RPMI8226 (cell line): ENCODE measurements at places on chromosomes 1 and 21.

DNA sequence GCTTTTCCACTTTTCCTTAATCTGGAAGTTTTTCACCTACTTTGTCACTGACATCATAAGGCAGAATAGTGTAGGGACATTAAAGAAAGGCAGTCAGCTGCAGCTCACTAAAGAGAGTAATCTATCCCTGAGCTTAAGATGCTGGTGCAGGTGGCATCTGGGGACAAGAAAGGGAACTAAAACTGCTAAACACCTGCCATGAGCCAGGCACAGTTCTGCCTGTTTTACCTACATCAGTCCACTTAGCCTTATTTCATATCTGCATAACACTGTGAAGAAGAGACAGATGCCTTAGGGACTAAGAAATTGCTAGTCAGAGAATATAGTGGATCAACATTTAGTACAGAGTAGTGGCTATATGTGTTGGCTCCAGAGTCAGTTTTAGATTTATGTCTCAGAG is 88.1 kb downstream of the GPATCH2 start:
- peak; percentile 71 for DNase-seq

- DNase-seq, result no peak
These were observed 690.6 kb upstream of the ZP4 start for GRCh38 chr1:238581332-238581731.

- DNase-seq, result no peak
These were observed 221.1 kb downstream of the KCNJ6 start for GRCh38 chr21:37695111-37695510.

- DNase-seq, result no peak
These were observed 87.4 kb downstream of the GLUL start for GRCh38 chr1:182304218-182304617.

DNA sequence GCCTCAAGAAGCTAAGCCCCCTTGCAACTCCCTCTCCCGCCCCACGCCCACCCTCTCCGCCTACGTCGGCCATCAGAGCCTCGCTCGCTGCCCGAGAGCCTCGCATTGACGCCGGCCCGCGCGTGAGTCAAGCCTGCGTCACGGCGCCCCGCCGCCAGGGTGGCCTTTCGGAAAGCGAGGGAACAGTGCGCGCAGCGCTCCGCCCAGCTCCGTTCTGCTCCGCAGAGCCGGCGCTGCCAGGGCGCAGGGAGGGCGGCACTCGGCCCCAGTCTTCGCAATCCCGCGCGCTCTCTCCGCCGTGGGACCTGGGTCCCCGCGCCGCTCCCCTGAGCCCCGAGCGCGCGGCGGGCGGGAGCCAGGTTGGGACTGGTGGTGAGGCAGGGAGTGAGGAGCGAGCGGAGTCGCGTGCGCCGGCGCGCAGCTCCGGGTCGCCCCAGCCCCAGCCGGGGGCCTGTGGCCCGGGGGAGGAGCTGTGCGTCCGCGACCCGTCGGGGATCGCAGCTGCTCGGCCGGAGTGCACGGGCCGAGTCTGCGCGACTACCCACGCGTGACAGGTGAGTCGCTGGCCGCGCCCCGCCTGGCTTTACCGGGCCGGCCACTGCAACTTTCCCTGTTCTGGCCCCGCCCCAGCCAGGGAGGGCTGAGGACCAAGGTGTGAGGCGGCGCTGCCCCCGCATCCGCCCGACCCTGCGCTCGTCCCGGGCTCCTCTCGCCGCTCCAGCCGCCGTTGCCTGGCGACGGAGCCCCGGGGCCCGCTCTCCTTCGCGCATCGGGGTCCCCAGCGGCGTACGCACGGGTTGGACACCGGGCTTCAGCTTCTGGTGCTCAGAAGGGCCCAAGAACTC is at the start of gene SLC6A17:
Gene SLC6A17, plus strand, starts transcription at position 165 of the 845 bp plus-strand sequence. CDS start 16,436 bp downstream, outside the sequence.
- DNase-seq, result peak; percentile 7

- no peak for DNase-seq
These were observed 218.1 kb upstream of the KAZN start for GRCh38 chr1:14380408-14380807.

GRCh38 chr1:34790985-34791384 is 1.8 kb upstream of the GJA4 start:
- no peak for DNase-seq

- no peak for DNase-seq
These were observed 41.3 kb upstream of the FHAD1 start for GRCh38 chr1:15205586-15206346.

DNA sequence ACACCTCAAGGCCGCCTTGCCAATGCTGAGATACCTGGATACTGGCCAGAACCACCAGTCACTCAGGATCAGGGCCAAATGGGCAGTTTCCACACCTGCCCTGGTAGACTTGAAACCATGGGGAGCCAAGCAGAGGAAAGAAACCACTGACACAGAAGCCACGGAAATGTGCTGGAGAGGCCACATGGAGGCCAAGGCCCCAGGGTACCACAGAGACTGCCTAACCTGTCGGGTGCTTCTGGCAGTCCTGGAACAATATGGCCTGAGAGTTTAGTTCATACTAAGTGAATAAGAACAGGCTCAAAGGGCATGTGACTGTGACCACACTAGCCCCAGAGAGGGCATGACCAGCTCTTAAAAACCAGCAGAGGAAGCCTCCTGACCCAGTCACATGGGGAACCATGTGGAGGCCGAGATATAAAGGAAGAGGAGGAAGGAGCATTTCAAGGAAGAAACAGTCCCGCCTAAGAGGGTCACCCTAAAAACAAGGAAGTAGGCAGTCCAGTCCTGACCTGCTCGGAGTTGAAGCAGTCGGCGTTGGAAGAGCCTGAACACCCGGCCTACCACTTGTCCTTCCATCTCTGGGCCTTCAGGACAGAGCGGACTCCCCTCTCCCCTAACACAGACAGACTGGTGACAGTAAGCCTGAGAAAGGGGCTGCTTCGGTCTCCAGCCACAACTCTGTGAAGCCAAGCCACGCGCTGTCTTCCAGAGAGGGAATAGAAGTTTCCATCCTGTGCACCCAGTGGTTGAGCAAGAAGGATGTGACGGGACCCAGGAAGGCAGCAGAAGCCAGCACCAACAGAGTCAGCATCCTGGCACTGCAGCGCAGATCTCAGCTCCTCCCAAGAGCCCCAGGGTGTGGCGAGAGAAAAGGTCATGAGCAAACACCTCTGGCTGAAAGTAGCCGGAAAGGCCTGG is at the start of gene DENND2D:
Gene DENND2D, minus strand, starts transcription at position 766 of the 921 bp plus-strand sequence. Its CDS starts 187 bp downstream, at position 579.
- peak; percentile 87 for DNase-seq

DNA sequence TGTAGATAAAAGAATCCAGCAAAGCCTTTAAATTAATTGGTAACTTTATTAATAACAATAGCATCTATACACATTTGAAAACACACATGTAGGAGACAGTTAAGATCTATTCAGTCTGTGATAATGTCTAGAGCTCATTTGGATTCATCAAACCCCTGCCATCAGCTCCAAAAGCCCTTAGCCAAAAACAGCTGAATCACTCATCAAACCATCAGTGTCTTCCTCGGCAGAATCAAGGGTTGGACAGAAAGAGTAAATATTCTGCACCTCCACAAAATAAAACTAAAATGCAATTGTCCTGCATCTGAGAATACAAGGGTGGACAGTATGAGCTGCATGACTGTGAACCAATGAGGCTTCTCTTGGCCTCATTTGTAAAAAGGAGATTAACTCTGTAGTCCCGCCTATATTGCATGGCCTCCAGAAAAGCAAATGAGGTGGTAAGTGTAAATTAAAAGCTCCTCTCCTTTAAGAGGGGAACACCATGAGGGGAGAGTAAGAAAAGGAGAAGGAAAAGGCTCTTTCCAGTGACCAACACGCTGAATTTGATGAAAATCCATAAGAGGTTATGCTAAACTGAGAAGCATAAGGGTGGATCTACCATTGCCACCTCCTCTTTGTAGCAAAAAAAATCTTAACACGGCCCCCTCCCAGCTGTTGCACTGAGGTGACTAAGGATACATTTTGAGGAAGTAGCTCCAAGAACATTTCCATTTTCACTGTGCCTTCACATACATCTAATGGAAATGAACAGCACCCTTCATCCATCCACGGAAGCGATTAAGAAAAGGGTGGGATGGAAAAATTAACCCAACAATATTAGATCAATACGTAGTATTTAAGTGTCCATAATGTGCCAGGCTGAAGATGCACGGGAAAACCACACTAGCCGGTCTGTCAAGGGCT is 14.7 kb upstream of the BOLA1 start:
- peak; percentile 81 for DNase-seq

GRCh38 chr1:92538413-92539061 is 51.8 kb upstream of the GFI1 start:
- DNase-seq, result no peak

DNA sequence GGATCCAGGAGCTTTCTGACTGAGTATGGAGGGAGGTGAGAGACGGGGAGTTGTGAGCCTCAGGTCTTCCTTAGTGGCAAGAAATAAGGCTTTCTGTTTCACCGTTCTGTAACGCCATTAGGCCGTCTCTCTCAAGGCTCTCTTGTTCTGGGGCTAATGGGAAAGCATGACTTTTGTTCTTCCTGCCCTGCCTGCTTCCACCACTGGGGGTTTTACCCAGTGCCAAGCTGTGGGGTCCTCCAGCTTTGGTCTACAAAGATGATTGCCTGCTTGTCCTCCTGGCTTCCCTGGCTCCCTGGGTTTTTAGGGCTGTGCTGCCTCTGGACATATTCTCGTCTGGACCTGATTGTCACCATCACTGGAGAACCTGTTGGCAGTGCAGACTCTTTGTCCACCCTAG is 74.8 kb upstream of the TINAGL1 start:
- no peak for DNase-seq

- DNase-seq, result no peak
These were observed 8.3 kb downstream of the PGM1 start for GRCh38 chr1:63601463-63601862.

DNA sequence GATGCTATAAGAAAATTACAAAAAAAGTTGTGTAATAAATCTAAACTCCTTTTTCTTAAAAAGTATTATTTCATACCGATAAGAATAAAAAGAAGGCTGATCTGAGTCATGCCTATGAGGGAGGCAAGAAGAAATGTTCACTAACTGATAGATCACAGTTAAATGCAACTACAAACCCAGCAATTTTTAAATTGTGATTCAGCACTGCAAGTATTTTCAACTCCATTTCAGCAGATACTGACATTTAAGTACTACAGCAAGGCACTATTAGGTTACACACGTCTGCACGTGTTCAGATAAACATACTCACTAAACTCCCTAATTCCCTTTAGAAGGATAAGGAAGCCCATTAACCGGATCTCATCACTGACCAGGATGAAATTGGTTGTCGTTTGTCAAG is 213.3 kb upstream of the ZRANB2 start:
- DNase-seq, result no peak

DNA sequence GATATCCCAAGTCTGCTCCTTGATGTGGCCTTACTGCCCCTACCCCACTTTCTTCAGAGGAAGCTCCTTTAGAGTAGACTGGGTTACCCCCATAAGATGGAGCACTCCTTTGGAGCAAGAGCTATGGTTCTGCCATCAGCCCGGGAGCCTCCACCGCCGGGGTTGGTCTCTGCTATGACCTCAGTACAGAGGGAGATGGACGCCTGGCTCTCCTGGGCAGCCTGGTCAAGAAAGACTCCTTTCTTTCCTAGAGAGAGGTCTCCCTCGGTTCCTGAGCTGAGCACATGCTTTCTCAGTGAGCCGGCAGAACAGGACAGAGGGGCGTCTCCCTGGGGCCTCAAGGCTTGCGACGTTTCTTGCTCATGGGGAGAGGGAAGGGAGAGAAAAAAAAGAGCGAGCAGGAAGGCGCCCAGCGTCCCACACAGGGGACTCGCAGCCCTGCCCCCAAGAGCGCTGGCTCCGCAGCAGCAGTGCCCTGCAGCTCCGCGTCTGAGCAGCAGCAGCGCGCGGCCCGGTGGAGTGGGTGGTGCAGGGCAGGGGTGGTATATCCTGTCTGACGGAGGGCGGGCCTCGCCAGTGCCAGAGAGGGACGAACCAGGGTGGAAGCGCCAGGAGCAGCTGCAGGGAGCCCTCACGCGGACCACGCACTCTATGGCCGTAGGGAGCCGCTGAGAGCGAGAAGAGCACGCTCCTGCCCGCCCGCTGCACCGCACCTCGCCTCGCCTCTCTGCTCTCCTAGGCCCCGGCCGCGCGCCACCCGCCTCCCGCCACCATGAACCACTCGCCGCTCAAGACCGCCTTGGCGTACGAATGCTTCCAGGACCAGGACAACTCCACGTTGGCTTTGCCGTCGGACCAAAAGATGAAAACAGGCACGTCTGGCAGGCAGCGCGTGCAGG is at the start of gene PKP1:
Gene PKP1, plus strand, starts transcription at position 576 of the 899 bp plus-strand sequence. Its CDS starts 197 bp downstream, at position 773.
- no peak for DNase-seq

- no peak for DNase-seq
These were observed 92.9 kb upstream of the FGGY start for GRCh38 chr1:59204001-59204400.
